Pancreas (tissue), 10 donors: ENCODE measurements at places on chromosomes 7 and 10.

GRCh38 chr10:118723466-118723865 lies 31.3 kb downstream of the CACUL1 start:
- no peak for DNase-seq

DNA sequence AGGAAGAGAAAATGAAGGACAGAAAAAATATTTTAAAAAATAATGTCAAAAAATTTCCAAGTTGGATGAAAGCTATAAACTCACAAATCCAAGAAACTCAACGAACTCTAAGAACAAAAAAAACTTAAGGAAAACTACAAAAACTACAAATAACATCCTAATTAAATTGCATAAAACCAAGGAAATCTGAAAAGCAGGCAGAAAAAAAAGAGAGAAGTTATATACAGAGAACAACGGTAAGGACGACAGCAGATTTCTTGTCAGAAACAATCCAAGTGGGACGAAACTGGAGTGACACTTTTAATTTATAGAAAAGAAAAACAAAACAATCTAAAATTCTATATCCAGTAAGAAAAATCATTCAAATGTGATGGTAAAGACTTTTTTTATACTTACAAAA lies 122.2 kb upstream of the LYZL1 start:
- no peak for DNase-seq

DNA sequence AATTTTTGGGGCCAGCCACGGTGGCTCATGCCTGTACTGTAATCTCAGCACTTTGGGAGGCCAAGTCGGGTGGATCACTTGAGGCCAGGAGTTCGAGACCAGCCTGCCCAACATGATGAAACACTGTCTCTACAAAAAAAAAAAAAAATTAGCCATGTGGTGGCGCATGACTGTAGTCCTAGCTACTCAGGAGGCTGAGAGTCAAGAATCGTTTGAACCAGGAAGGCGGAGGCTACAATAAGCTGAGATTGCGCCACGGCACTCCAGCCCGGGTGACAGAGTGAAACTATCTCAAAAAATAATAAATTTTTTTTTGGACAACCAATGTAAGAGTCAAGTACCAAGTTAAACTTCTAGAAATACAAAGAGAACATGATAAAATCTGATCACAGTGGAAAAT lies 164.6 kb downstream of the AVL9 start:
- no peak for DNase-seq

DNA sequence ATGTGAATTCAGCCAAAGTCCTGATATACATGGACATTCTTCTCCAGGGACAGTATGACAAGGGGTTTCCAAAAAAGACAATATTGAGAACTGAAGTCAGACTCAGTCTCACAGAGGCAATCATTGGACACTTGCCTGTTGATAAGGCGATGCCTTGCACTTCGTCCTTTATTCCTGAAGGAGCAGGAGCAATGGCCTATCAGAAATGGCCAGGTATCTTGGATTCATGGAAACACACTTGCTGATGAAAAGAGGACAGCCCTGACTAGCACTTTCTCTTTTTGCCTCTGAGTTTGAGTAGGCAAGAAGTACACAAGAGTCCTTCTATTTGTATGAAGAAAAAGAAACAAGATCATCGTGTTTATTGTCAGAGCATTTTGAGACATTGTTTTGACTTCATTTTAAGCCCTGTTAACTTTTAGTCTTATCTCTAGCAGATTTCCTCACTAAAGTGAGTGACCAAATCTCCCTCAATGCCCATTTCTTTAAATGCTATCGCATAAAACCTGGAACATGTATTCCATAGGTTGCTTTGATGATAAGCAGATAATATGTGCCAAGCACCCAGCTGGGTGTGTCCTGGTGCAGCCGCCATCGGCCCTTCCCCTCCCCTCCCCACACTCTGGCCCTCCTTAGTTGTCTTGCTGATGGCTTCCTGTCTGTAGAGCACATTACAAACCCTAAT lies 26.6 kb downstream of the ST8SIA6 start:
- no peak for DNase-seq

DNA sequence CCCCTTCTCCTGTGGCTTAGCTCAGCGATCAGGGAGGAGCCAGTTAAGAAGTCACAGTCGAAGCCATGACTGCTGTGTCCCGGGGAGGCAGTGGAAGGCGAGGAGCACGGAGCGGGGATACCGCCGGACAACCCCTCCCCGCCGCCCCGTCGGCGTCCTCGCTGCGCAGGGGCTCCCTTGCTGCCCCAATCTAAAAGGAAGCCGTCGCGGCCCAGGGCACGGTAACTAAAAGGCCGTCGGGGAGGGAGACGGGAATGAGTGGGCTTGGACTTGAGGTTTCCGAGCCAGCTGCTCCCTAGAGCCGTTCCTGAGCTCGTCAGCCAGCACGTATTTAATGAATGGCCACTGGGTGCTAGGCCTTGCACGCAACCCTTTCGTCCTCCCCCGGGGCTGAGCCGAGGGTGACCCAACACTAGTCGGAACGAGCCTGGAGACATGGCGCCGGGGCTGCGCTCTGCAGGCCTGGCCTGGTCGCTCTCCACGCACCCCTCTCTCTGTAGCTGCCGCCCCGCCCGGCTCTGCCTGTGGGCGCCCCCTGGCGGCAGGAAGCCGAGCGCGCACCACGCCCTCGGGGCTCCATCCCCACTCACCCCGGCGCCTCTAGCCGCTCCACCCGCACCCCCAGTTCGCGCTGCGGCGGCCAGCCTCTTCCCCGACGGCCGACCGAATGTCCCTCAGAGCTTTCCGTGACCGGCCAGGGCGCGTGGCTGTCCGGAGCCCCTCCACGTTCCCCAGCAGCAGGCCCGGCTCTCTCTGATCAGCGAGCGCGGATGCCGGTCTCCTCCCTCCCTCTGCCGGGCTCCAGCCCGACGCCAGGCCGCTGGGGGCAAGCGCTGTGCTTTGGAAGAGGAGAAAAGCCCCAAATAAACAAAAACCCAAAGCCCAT lies 29.3 kb upstream of the KCNK18 start:
- DNase-seq, result peak; percentile 78

GRCh38 chr7:95814721-95815120 lies 42.4 kb downstream of the DYNC1I1 start:
- no peak for DNase-seq

DNA sequence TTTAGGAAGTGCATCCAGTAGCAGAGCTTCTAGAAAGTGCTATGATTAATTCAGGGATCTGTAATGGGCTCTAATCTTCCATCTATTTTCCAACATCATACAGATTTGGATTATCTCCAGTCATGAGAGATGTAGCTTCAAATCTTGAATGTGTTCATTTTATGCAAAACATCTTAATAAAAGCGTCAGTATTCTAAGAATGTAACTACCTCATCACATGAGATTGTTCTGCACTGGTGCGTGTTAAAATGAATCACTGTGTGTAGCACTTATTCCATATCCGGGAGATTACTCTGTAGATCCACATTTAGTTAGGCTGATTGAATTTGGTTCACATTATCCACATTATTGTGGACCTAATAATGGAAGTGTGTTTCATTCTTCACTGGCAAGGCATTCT lies 344.9 kb upstream of the CHRM2 start:
- no peak for DNase-seq

- DNase-seq, result no peak
These were observed 43.4 kb downstream of the PRF1 start for GRCh38 chr10:70558871-70559810.

- DNase-seq, result no peak
These were observed 297.8 kb downstream of the RPS24 start for GRCh38 chr10:78331391-78331922.

- DNase-seq, result no peak
These were observed 31.8 kb downstream of the CCM2 start for GRCh38 chr7:45031829-45032228.

- DNase-seq, result peak; percentile 33
These were observed 103.7 kb downstream of the TCERG1L start for GRCh38 chr10:131207584-131208532.

GRCh38 chr10:95404864-95405263 lies 114.1 kb upstream of the PDLIM1 start:
- DNase-seq, result no peak

DNA sequence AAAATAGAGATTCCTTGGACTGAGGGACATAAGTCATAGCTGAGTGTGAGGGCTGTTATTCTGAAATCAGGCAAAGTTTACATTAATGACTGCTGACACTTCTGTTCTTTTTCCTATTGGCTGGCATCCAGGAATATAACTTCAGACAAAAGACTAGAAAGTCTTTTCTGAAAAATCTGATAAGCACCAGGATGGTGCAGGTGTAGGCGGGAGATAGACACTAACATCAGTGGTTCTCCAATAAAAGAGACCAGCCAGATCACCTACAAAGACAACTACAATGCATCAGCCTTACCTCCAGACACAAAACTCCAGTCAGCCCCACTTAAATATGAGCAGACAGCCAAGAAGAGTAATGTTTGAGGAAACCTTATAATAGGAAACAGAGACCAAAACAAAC lies 168.3 kb upstream of the LRGUK start:
- no peak for DNase-seq

- no peak for DNase-seq
These were observed 8.4 kb downstream of the TLX1 start for GRCh38 chr10:101139421-101139911.

- no peak for DNase-seq
These were observed 96.4 kb downstream of the BUB3 start for GRCh38 chr10:123250640-123251039.

DNA sequence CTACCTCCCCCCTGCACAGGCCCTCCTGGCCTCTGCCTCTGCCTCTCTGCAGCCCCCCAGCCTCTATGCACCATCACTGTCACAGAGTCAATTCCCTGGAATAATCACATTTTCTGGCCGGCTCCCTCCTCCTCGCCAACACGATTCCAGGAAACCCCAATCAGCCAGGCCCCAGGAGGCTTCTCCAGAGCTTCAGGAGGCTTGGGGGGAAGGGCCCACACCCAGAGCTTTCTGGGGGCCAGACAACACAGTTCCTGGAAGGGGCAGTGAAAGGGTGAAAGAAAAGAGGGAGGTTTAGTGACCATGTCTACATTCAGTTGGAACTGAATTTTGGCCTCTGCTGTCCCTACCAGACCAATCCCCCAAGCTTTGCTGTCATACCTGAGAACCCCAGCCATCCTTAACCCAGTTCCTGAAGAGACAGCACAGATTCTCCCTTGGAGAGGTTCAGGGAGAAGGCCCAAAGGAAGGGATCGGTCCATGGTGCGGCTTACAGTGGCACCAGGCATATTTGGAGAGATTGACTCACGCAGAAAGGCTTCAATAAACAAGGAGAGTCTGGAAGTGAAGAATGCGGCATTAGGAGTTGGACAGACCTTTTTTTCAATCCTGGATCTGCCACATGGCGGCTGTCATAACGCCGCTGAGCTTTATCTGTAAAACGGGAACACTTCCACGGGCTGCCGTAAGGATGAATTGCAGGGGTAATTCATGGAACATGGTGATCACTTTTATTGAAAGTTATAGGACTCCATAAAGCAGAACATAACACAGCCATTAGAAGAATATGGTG lies 89.0 kb downstream of the NEURL1 start:
- no peak for DNase-seq

- DNase-seq, result no peak
These were observed 189.3 kb upstream of the LYZL2 start for GRCh38 chr10:30818854-30819253.

- DNase-seq, result no peak
These were observed 56.4 kb downstream of the VIPR2 start for GRCh38 chr7:159088016-159088865.

DNA sequence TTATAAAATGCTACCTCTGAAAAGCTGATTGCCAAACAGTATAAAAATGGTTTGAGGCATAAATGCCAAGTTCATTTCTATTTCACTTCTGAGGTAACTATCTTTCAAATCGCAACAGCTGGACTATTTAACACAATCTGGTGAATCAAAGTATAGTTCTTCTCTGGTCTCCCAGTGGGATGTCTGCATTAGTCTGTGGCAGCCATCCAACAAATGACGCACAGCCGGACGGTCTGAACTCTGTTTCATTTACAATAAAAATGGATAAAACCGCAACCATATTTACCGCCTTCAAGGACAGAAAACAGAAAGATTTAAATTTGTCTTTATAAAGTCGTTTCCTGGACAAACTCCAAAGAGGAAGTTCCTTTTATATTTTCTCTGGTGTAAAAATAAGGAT lies 41.9 kb downstream of the ENO4 start:
- no peak for DNase-seq

- peak; percentile 28 for DNase-seq
These were observed 56.0 kb upstream of the BTRC start for GRCh38 chr10:101297901-101298486.

GRCh38 chr7:151010307-151011096 lies 13.8 kb downstream of the ATG9B start:
- DNase-seq, result no peak

- DNase-seq, result no peak
These were observed 47.1 kb upstream of the GAD2 start for GRCh38 chr10:26169466-26169865.

- no peak for DNase-seq
These were observed 3.0 kb upstream of the AKR1C3 start for GRCh38 chr10:5091196-5091595.

DNA sequence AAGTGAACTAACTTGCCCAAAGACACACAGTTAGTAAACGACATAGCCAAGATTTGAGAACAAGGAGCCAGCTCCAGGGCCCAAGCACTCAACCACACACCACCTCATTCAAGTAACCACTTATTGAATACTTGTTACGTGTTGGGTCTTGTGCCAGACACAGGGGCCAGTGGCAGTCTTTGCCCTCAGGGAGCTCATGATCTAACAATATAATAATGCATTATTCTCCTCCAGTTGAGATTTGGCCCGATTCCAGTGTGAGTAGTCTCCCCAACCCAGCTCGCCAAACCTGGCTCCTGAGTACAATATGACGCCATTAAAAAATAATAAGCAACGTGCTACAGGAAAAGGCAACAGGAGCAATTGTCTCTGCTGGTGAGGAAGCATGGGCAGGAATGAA lies 14.4 kb upstream of the STK17A start:
- DNase-seq, result no peak

DNA sequence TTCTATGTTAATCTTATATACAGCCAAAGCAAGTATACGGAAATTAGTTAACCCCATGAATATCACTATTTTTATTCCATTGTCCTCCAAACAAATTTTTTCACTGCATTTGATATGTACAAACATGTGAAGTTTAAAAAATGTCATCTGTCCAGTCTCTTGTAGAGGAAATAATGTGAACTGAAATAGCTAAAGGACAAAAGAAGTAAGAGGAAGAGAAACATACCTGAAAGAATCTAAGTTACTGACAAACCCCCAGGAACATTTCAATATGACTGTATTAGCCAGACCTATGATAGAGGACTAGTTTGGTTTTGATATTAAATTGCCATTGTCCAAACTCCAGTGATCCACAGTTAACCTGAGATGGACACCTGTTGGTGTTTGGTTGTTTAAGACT lies 80.6 kb downstream of the NRCAM start:
- no peak for DNase-seq

- DNase-seq, result no peak
These were observed 70.7 kb upstream of the MKX start for GRCh38 chr10:27816320-27816719.

- no peak for DNase-seq
These were observed 152.8 kb downstream of the CUBN start for GRCh38 chr10:16976803-16977202.
